ENCODE measurements at places on chromosomes 5 and 9.

- DNase-seq = no peak
Measured at GRCh38 chr5:122908662-122909061, 63.2 kb downstream of the SNX24 start.

GRCh38 chr5:143192191-143192900 is 211.1 kb downstream of the NR3C1 start:
- DNase-seq = no peak

GRCh38 chr5:95283761-95284571 is 928 bp downstream of the MCTP1 start:
- DNase-seq = peak; percentile 23

DNA sequence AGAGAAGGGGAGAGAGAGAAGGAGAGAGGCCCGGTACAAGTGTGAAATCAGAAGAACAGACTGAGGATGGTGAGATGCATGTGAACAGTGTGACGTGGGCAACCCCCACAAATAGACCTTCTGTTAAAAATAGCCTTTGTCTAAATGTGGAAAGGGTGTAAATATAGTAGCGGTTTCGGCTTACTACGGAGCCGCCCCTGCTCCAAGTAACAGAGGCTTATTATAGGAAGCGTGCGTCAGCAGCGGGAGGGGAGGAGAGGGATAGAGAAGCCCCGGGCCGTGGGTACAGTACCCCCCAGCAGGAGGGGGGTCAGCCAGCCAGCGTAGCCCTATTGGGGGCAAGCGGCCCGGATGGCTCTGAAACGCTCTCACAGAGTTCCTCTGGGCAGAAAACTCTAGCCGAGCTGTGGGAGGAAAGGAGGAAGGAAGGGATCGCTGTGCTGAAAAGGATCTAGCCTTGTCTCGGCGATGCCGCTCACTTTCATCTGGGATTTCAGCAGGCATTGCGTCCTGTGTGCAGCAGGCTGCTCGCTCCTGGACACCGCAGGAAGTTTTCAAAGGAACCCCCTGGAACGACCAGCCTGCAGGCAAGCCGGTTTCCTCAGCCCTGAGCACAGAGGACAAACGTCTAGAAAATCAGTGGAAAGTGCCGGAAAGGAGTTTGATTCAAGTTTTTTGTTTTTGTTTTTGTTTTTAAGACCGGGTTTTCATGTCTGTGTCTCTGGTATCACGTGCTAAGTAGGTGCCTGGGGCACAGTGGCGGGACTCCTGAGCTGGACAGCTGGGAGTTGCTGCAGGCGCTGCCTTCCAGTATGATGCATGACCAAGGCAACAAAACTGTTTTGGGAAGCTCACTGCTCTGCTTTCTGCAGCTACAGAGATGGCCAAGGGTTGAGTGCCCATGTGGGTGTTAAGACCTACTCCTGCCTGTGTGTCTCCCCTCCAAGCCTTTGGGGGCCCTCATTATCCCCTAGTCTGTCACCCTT is 146.6 kb downstream of the SEC61B start:
- DNase-seq = peak; percentile 4

- no peak for DNase-seq
Measured at GRCh38 chr5:6505416-6505755, 56.7 kb downstream of the UBE2QL1 start.

DNA sequence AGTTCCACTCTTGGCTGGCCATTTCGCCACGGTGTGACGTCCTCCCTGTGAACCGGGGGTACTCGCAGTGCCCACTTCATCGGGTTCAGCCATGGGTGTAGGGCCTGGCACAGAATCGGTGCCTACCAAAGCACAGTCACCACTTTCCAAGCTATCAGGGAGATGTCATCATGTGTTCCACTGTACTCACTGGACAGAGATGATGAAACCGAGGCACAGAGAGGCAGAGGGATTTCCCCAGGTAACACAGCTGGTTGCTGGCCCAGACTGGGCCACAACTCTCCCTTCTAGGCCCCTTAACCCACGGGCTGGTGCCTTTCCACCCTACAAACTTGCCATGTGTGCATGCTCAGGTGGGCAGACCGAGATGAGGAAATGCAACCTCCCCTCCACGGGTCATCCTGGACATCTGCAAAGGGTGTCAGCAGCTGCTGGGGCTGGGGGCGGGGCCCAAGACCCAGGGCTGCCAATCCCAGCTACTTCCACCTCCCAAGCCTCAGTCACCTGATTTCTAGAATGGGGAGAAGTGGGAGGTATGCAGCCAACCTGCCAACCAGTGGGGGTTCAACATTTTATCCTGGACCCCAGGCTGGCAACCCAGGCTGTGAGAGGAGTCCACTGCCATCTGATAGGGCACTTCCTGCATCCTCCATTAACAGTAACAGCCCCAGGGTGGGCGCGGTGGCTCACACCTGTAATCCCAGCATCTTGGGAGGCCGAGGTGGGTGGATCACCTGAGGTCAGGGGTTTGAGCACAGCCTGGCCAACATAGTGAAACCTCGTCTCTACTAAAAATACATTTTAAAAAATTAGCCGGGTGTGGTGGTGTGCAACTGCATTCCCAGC is 893 bp upstream of the SH2D3C start:
- peak; percentile 62 for DNase-seq

DNA sequence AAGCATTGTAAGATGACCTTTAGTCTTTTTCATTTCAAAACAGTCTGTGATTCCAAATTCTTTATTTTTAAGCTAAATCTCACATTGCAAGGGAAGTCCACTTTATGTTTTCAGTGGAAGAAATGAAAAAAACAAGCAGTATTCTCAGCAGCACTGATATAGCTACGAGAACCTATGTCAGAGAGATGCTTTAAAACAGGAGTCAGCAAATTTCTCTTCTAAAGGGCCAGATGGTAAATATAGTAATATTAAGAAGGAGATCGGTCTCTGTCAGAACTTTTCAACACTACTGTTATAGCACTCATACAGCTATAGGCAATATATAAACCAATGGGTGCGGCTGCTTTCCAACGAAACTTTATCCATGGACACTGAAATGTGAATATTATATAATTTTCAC is 18.7 kb downstream of the IL31RA start:
- no peak for DNase-seq

DNA sequence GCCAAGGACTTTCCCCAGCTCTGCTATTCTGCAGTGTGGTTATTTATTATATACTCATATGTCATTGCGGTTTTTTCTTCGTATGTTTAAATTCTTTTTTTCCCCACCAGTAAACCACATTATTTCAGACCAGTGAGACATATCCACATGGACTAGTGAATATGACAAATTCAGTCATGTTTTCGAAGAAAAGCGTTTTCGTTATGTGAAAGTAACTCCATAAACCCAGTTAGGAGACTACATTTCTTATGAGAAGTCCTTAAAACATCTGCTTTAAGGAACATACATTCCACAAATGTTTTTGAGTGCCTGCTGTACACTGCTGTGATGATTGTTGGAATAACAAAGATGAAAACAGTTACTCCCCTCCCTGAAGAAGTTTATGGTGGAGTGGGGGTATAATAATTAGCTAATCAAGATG is 591.8 kb upstream of the CLINT1 start:
- no peak for DNase-seq

- DNase-seq = no peak
Measured at GRCh38 chr5:1417586-1418225, 27.5 kb downstream of the SLC6A3 start.

DNA sequence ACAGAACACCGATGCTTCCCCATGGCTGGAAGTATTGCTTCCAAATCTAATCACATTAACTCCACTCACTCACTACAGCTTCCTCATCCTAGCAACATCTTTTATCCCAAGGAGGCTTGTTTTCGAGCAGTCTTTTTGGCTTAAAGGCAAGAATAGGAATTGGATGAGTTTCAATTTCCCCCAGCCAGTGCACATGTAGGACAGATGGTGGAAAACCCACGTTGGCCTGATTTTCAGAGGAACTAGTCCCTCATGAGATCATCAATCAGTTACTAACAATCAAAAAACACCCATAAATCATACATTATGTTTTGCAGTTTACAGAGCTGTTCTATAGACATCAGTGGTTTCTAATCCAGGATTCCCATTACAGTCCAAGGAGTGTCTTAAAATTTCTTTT is 48.5 kb upstream of the AGXT2 start:
- DNase-seq = no peak

- DNase-seq = no peak
Measured at GRCh38 chr9:137853392-137853995, 24.1 kb upstream of the CACNA1B start.

DNA sequence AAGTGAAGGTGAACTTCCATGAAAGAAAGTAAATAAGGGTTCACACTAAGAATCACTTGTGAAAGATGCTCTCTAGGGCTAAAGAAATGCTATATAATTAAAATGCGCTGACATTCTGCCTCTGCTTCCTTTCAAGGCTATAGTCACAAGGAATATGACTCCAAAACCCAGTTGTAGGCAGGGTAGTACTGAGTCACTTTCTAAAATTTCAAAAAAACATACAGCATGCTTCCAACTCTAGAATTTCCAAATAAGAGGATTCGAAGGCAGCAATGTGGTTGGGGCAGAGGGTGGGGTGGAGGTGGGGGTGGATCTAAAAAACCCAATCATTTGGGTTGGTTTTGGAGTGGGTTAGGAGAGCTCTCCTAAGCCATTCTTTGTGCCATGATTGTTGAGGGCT is 84.6 kb downstream of the HMHB1 start:
- no peak for DNase-seq

GRCh38 chr5:132001647-132002561 is 9.6 kb downstream of the ACSL6 start:
- DNase-seq = no peak

DNA sequence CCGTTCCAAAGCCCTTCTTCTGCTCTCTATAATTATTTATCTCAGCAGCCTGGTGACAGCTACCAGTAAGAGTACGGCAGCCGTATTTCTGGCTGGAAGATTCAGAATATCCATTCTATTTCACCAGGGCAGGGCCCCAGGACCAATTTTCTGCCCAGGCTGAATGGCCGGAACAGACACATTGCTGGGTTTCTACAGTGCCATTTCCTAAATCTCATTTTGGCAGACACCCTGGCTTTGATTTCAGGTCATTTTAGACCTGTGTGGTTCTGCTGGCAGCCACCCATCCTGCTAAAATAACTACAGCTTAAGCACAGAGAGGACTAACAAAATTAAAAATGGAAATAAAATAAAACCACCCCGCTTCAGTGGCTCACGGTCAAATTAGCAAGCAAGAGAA is 95.0 kb downstream of the CRB2 start:
- DNase-seq = no peak

- no peak for DNase-seq
Measured at GRCh38 chr9:110579034-110579861, at the start of gene SVEP1. Gene SVEP1 (minus strand): TSS chr9:110579741. CDS start chr9:110579543, 198 bp downstream.

GRCh38 chr9:98227883-98228282 is 27.6 kb downstream of the TBC1D2 start:
- DNase-seq = no peak

DNA sequence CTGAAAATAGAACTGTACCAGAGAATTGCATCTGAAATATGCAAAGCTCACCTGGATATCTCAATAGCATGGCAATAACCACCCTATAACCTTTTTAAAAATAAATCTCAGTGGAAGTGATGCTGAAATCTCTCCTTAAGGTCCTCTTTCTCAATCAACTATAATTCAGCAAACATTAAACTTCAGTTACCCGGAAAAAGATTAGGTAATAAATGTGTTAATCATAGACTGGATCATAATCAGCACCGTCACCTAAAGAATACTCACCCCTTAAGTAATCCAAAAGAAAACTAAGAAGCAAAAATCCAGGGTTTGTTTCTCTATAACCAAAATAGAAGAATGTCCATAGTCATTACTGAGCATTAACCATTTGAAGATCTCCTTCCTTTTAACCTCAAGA is 44.3 kb upstream of the DENND4C start:
- DNase-seq = no peak

GRCh38 chr9:79257228-79257781 is 314.5 kb upstream of the TLE4 start:
- no peak for DNase-seq

DNA sequence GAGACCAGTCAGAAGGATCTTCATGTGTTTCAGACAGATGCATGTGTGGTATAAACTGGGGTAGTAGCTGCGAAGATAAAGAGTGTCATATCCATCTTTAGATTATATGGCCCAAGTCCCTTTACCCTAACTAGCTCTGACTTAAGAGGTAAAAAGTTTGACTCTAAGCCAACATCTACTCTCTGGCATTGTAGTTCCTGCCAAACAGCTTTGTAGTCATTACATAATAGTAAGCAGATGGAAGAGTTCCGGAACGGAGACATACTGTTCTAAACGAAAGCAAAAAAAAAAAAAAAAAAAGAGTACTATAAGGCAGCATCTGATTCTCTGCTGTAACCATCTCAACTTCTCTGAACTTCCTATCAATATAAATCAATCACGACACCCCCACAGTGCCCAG is 48.8 kb downstream of the CEMIP2 start:
- no peak for DNase-seq

DNA sequence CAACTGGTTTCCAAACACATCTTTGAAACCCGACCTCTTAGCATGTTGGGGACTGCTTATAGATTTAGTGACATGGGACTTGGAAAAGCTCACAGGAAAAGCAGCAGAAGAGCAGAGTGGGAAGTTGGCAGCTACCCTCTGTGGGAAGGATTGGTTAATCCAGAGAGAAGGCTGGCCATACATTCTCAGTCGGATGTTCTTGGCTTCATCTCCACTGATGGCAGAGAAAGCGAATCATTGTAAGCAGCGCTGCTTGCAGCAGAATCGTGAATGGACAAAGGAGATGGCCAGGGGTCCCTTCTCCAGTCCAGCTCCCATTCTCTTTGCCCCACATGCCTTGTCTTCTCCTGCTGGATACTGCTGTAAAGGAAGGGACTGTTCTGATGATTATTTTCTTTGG is 62.7 kb downstream of the MEGF10 start:
- DNase-seq = no peak

DNA sequence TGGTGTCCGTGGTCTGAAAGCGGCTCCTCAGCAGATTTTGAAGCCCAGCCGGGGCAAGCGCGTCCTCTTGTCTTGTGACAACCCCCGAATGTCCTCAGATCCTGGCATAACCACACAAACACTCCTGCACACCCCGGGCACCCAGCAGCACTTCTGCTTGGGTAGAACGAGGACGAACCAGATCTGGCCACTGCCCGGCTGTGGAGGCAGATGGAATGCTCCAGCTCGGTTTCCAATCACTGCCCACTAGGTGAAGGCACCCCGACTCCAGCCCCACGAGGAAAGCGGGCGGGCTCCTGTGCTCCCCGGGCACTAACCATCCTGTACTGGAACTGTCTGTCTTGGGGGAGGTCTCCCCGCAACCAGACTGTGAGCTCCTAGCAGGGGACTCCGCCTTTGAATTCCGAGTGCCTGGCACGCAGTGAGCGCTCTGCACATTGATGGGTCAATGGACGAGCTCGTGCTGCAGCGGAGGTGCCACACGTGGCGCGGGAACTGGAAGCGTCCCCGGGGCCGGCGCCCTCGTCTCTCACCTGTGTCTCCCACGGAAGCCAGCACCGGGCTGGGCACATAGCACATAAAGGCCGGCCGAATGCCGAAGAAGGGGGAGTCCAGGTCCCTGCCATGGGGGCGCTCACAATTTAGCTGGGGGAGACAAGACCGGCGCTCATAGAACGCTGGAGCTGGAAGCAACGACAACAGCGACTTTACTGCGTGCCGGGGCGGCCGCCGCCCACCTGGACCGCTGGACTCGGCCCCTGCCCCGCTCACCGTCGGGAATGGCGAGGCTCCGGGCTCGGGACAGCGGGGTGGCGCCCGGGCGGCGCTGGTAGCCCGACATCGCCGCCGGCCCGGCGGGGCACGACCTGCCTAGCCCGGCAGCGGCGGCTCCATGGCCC is 608 bp downstream of the ENTR1 start:
- peak; percentile 55 for DNase-seq
